ENCODE measurements at places on chromosomes 2 and 18.

DNA sequence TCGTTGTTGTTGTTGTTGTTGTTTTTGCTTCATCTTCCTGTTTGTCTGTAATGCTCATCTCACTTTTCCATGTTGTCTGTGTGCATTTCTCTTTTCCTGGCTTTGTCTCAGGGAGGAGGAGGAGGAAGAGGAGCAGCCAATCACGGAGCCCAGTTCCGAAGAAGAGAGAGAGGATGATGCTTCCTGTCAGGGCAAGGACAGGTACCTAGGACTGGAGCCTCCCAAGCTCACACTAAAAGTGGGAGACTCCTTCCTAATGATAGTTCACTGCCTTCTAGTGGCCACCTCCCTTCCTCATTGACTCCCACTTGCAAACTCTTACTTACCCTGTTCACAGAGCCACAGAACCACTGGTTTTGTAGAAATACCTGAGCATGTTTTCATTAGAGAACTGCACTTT lies 179.6 kb downstream of the TPGS2 start:
- no peak overlapping the region for H3K4me3 ChIP-seq
- no peak for DNase-seq
- H3K27ac ChIP-seq: no peak overlapping the region
- no peaks in the 10 kb centered on the region for H3K4me1 ChIP-seq
- peaks cover 10% of the 10 kb centered on the region for H3K36me3 ChIP-seq
- H3K27me3 ChIP-seq: no peaks in the 10 kb centered on the region

GRCh38 chr2:47206181-47206580 lies 51.1 kb upstream of the STPG4 start:
- no peak overlapping the region for H3K4me3 ChIP-seq
- no peak for DNase-seq
- H3K4me1 ChIP-seq: peaks cover 9% of the 10 kb centered on the region

DNA sequence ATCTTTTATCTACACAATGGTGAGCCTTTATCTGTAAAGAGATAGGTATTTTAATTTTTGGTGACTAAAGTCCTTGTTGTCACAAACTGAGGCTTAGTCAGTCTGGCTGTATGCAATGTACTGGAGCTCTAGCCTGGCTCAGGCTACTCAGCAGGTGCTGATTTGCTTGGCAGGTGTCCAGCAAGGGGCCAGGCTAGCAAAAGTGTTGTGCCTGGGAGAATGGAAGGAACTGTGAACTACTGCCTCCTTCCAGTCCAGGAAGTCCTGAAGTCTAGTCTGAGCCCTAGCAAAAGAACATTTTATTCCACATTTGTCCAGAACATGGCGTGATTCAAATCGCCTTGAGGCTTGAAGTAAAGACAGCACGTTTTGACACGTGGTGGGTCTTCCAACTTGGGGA lies 260.5 kb downstream of the CCDC85A start:
- H3K36me3 ChIP-seq: no peaks in the 10 kb centered on the region
- no peak overlapping the region for H3K27ac ChIP-seq
- no peaks in the 10 kb centered on the region for H3K4me1 ChIP-seq
- H3K27me3 ChIP-seq: no peaks in the 10 kb centered on the region
- no peak overlapping the region for H3K4me3 ChIP-seq
- DNase-seq: no peak

GRCh38 chr2:122191331-122191730 lies 435.9 kb downstream of the TSN start:
- H3K36me3 ChIP-seq: no peaks in the 10 kb centered on the region
- no peaks in the 10 kb centered on the region for H3K27me3 ChIP-seq
- H3K27ac ChIP-seq: no peak overlapping the region

GRCh38 chr2:207184348-207184747 lies 18.6 kb upstream of the KLF7 start:
- H3K27me3 ChIP-seq: no peaks in the 10 kb centered on the region
- H3K4me3 ChIP-seq: no peak overlapping the region
- no peaks in the 10 kb centered on the region for H3K36me3 ChIP-seq
- H3K4me1 ChIP-seq: no peaks in the 10 kb centered on the region
- DNase-seq: no peak

DNA sequence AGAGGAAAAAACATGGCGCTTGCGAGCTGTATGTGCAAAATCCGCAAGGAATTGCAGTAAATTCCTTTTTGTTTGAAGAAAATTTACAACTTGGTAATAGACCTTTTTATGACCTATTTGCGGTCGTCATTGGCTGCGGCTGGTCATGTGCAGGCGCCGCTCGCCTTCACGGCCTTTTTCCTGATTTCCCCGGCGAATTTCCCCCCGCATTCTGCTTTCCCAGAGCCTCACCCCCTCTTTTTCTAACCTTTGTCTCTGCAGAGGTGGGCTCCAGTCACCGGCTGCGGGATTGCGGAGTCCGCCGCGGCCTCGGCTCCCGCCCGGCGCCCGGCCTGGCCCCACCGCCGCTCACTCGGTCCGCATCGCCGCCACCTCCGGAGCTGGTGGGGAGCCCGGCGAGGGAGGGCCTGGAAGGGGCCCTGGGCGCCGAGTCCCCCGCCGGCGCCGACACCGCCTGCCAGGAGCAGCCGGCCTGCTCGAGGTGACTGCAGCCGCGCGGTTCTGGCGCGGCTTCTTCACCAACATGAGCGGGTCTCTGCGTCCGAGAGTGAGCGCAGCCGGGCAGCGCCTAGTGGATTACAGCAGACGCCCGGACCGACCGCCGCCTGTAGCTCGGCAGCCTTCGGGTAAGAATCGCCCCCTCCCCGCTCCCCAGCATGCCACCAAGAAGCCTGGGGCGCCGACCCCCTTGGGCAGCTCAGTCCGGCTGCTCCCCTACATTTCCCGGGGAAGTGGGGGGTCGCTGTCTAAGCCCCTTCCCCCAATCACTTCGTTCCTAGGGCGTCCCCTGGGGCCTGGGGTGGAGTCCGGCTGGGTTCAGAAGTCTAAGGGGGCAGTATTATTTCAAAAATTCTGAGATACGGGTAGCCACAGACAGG lies 7.1 kb downstream of the HOXD8 start:
- H3K27me3 ChIP-seq: peaks cover 69% of the 10 kb centered on the region
- peaks cover 5% of the 10 kb centered on the region for H3K4me1 ChIP-seq
- no peaks in the 10 kb centered on the region for H3K36me3 ChIP-seq
- no peak for DNase-seq
- no peak overlapping the region for H3K27ac ChIP-seq

GRCh38 chr18:36496022-36496421 lies 198.5 kb downstream of the FHOD3 start:
- H3K27ac ChIP-seq: no peak overlapping the region
- H3K4me1 ChIP-seq: peaks cover 20% of the 10 kb centered on the region
- no peaks in the 10 kb centered on the region for H3K27me3 ChIP-seq
- no peak overlapping the region for H3K4me3 ChIP-seq
- no peaks in the 10 kb centered on the region for H3K36me3 ChIP-seq
- DNase-seq: peak; percentile 89

DNA sequence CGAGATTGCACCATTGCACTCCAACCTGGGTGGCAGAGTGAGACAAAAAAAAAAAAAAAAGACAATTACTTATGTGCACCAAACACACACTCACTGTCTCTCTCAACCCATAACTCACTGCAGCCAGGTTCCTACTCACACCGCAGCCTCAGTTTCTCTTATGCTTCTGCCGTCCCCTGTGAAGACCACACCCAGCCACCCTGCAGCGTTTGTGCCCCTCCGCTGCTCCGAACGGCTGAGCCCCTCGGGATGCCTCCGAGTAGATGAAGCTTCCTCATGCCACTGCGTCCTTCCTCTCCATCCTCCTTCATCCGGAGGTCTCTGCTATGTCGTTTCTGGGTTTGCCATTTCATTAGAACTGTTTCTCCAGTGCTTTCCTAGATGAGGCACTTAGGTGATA lies 160.1 kb downstream of the TWIST2 start:
- no peak overlapping the region for H3K4me3 ChIP-seq
- no peaks in the 10 kb centered on the region for H3K27me3 ChIP-seq
- H3K4me1 ChIP-seq: no peaks in the 10 kb centered on the region
- H3K27ac ChIP-seq: no peak overlapping the region
- DNase-seq: no peak
- no peaks in the 10 kb centered on the region for H3K36me3 ChIP-seq

- no peak for DNase-seq
- no peaks in the 10 kb centered on the region for H3K36me3 ChIP-seq
- no peak overlapping the region for H3K4me3 ChIP-seq
- no peaks in the 10 kb centered on the region for H3K27me3 ChIP-seq
- peaks cover 34% of the 10 kb centered on the region for H3K4me1 ChIP-seq
Observed at GRCh38 chr2:28620291-28620793, 124.5 kb downstream of the PLB1 start.

DNA sequence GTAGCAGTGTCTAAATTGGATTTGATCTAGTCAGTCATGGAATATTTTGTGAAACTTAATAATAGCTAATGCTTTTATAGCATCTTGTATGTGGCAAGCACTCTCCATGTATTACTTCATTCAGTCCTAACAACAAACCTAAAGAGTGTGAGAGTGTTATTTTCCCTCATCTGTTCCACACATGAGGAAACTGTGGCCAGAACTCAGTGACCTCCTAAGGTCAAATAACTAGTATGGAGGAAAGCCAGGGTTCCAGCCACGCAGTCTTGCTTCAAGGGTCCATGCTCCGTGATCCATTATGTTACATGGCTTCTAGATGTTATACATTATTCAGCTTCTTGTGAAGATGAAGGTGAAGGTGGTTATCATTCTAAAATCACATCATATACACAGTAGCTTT lies 45.5 kb downstream of the TWSG1 start:
- H3K4me3 ChIP-seq: no peak overlapping the region
- no peaks in the 10 kb centered on the region for H3K27me3 ChIP-seq
- H3K36me3 ChIP-seq: no peaks in the 10 kb centered on the region
- DNase-seq: no peak
- no peaks in the 10 kb centered on the region for H3K4me1 ChIP-seq

- no peaks in the 10 kb centered on the region for H3K4me1 ChIP-seq
- no peaks in the 10 kb centered on the region for H3K36me3 ChIP-seq
- H3K4me3 ChIP-seq: no peak overlapping the region
- DNase-seq: no peak
- H3K27ac ChIP-seq: no peak overlapping the region
Observed at GRCh38 chr2:53379547-53379946, 388.1 kb upstream of the CHAC2 start.

GRCh38 chr2:86617153-86617552 lies 6.5 kb downstream of the RNF103 start:
- H3K4me3 ChIP-seq: no peak overlapping the region
- no peak for DNase-seq
- H3K4me1 ChIP-seq: no peaks in the 10 kb centered on the region
- H3K27me3 ChIP-seq: no peaks in the 10 kb centered on the region
